ENCODE measurements at places on chromosomes 16 and 17. TPM values are rescaled to one million over a fixed set of nuclear protein-coding genes. Genes with fewer than 3 reads are reported as not detected.
A peak's percentile ranks its signal among the peaks of the same experiment; 100 is the strongest.

DNA sequence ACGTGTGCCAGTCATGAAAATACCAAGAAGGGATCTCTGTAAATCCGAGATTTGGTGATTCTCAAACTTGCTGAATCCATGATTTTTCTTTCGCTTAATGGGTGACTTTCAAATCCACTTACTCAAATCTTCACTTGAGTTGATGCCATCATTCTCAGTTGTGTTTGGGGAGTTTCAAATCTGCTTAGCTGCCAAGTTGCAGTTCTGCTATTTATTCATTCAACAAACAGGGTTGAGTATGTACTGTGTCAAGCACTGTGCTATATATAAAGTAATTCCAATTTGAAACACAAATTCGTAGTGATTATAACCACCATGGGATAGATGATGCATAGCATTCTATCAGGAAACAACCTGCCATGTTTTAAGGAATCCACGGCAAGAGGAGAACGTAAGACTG is 394.3 kb downstream of the CDH13 start:
- no peaks in the 10 kb centered on the region for H3K36me3 ChIP-seq
- no peak for DNase-seq
- H3K27ac ChIP-seq = no peak overlapping the region
- H3K27me3 ChIP-seq = no peaks in the 10 kb centered on the region

SCIMP gene
- total RNA-seq = 0.13 TPM

DNA sequence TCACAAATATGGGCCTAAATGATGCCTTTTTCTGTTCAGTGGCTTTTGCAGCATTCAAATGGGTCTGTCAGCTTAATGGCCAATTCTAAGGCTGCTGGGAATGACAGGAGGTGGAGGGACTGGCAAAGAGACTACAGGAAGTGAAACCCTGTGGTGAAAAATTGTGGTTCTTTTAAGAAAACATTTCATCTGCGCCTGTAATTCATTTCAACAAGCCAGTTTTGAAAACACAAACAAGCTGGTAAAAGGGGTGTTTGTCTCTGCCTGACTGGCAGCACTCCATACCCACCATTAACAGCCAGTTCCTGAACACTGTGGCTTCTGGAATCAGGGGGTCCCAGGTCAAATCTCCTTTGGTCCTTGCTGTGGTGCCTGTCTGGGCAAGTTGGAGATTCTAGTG is 3.6 kb upstream of the KDM8 start:
- peaks cover 9% of the 10 kb centered on the region for H3K36me3 ChIP-seq
- H3K27ac ChIP-seq = peak overlapping the region; percentile 88
- DNase-seq = peak; percentile 42
- H3K27me3 ChIP-seq = no peaks in the 10 kb centered on the region
- no peak overlapping the region for H3K4me3 ChIP-seq

DNA sequence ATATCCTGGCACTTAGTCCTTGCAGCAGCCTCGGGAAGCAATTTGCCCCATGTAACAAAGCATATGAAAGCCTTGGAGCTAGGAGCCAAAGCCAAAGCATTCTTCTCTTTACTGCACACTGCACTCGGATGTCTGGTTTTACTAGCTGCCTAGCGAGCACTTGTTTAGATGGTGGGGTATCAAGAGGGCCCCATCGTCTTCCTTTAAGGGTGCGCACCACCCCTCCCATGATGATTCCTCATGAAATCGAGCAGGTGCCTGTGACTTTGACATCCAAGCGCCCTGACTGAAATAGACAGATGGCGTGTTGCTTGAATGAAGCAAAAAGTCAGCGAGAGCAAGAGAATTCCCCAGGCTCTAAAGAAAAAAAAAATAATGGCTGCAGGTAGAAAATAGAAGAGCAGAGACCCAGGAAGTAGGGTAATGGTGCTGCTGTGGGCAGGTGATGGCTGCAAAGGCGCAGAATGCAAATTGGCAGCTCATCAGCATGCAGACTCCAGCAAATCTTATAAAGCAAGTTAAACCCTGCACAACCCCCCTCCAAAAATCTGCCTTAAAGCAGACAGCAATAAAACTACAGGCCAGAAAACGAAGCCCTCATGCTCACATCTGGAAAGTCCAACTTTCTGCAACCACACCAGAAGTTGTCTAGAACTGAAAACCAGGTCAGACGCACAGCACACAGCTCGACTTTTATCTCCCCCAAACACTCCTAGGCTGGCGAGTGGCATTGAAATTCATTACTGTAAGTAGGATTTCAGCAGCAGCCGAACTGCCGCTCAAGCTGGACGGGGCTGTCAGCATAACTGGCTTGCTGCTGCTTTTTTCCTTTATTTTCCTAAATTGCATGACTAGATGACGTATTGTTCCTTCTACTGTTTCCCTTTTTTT is 384.3 kb downstream of the RBFOX1 start:
- H3K27me3 ChIP-seq = no peaks in the 10 kb centered on the region
- no peaks in the 10 kb centered on the region for H3K4me1 ChIP-seq
- H3K36me3 ChIP-seq = no peaks in the 10 kb centered on the region
- H3K4me3 ChIP-seq = no peak overlapping the region

LRRC37B gene
- total RNA-seq = 17.3 TPM

GRCh38 chr17:70251706-70252105 is 82.4 kb downstream of the KCNJ2 start:
- H3K4me3 ChIP-seq = no peak overlapping the region
- H3K27ac ChIP-seq = no peak overlapping the region
- no peaks in the 10 kb centered on the region for H3K4me1 ChIP-seq
- no peaks in the 10 kb centered on the region for H3K36me3 ChIP-seq
- H3K27me3 ChIP-seq = peaks cover 4% of the 10 kb centered on the region

Measured in activated CD8-positive, alpha-beta T cell treated with anti-CD3 and anti-CD28 coated beads for 36 hours (primary cell).